ENCODE measurements at places on chromosomes 6 and 20.

- DNase-seq, result no peak
Observed at GRCh38 chr6:160217073-160217472, 41.5 kb downstream of the SLC22A2 start.

- no peak for DNase-seq
Observed at GRCh38 chr20:8764344-8764962, 304.4 kb upstream of the PLCB4 start.

DNA sequence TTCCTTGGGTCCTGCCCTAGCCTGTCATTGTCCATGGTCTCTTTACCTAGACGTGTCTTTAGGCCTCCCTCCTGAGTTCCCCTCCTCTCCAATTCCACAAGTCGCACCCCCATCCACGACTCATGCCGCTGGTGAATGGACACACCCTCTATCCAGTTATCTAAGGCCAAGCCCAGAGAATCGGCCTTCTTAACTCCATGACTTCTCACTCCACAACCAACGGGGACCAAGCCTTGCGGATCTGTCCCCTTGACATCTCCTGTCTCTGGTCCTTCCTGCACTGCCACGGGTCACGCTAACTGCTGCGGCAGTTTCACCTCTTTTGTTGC is 7.0 kb upstream of the RREB1 start:
- no peak for DNase-seq

- DNase-seq, result no peak
Observed at GRCh38 chr20:50535162-50535561, 25.0 kb downstream of the PTPN1 start.

- DNase-seq, result no peak
Observed at GRCh38 chr6:36038120-36038876, 10.7 kb downstream of the MAPK14 start.

DNA sequence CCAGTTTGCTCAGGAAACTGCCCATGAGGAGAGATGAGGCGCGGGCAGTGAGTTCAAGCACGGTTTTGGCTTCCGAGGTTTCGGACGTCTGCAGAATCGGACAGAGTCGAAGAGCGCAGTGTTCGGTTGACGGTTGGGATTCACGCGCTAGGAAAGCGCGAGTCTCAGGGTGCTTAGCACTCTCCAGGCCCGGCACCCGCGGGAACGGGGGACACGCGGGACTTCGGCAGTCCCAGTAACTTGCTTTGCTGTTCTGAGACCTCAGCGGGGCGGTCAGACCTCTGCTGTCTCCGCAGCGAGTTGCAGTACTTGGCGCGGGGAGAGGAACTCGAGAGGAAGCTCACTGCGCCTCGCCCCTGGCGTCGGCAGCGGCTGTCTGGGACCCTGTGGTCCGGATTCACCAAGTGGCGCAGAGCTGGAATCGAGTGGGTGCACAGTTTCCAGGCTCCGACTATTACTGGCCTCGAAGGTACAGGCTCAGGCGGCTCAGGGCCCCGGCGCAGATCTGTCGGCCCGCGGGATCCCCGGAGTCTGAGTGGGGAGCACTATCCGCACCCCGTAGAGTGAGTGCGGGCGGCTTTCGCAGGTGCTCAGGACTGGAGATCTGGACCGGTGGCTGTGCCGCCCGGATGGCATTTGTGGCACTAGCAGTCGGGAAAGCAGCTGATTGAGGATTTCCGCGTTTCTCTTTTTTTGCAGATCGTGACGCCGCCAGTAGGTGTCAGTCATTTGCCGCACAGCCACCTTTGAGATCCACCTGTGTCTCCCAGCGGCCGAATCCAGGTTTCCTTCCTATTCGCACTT is at the start of gene POM121L2:
TSS of gene POM121L2 (minus strand) at position 128 of the 804 bp plus-strand sequence. CDS start at position 25, 103 bp downstream.
- DNase-seq, result no peak

GRCh38 chr6:149859938-149860337 is 4.2 kb downstream of the LRP11 start:
- no peak for DNase-seq

DNA sequence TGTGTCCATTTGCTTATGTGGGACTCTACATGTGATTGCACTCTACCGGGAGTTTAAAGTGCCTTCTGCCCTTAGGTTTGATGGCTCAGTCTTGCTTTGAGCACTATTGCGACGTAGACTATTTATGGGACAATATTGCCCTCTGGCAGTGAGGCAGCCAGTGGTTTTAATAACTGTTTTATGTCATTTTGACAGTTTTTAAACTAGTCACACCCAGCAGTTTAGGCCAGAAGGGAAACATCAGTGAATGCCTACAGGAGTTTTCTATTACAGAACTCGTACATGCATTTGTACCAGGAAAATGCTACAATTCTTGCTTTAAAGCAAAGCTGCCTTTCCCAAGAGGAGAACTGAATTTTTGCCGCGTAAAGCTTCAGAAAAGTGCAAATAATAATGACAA is 813.7 kb downstream of the KIF16B start:
- DNase-seq, result no peak

- DNase-seq, result no peak
Observed at GRCh38 chr20:34200023-34200422, 41.2 kb upstream of the ASIP start.

- no peak for DNase-seq
Observed at GRCh38 chr6:84579404-84579803, 185.0 kb downstream of the TBX18 start.

- DNase-seq, result no peak
Observed at GRCh38 chr6:34544776-34545471, 11.2 kb downstream of the SPDEF start.

GRCh38 chr6:37506479-37506878 is 6.8 kb upstream of the CCDC167 start:
- no peak for DNase-seq

DNA sequence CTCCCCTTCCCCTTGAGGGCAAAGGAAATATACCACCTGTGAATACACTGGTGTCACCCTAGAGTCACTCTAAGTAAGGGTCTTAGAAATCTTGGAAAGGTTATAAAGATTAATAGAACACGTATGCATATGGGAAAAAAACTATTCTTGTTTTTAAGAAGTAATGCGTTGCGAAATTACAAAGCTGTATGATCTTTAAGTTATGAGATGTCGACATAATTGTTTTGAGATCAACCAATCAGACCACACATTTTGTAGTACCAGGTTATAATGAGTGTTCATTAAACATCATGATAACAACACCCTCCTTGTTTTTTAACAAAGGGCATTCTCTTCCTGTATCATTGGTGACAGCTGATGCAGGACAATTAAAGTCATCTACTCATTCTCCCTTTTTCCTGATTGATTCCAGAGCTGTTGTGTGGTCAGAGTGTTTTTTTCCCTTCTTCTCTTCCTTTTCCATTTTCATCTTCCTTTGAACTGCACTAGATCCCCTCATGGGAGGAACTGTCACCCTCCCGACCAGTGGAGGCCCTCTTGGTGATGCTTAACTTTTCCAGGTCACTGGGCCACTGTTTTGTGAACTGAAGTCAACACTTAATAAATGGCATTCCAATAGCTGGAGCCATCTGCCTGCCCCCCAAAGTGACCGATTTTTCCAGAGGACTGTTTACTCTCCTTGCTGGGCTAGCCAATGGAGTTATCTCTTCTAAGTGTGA is 37.0 kb downstream of the PRDM1 start:
- DNase-seq, result no peak

DNA sequence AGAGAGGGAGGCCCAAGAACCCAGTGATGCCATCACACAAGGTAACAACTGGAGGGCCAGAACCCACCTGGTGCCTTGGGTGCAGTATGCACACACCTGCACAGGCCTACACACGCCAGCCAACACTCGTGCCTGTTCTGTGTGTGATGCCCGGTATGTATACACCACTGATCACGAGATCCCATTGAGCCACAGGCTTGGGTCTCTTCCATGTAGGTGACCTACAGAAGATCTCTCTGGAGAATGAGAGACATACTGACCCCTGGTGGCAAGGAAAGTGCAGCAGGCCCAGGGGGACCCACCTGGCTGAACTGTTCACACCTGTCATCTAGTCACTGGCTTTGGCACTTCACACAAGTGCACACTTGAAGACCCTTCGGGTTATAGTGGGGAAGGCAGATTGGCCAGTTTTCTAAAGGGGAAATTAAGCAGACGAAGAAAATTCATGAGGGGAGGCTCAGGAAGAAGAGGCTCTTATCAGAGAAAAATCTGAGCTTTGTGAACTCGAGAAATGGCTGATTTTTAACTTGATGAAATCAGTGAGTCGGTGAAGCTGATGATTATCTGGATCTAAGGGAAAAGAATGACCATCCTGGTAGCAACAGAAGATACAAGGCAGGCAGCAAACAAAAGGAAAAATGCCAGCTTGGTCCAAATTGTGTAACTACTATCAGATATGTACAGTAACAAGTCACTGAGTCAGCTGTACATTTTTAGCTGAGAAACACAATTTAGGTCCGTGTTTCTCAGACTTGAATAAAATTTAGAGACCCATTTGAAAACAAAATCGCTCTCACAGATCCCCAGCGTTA is 69.1 kb upstream of the PBOV1 start:
- DNase-seq, result peak; percentile 13

- no peak for DNase-seq
Observed at GRCh38 chr20:47818466-47818865, 33.2 kb upstream of the SULF2 start.

DNA sequence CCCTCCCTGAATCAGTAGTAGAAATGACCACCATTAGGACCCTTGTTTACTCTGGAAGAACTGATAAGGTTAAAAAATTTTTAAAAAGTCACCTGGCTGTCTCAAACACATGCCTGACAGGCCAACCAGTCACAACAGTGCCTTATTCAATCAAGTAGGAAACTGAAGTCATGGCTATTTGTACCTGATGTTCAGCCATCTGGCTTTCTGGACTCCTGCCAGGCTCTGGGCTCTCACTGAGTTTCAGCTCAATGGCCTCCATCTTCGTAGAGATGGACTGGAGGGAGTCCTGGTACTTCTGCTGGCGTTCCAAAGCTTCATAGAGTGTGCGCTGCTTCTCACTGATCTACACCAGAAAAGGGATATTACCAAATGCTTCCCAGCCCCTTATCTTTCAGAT is 343.8 kb downstream of the SYNE1 start:
- DNase-seq, result no peak

GRCh38 chr6:33419580-33420490 is at the start of gene SYNGAP1:
SYNGAP1 (plus strand) TSS chr6:33420065; CDS start chr6:33420265, 200 bp downstream.
- DNase-seq, result no peak

GRCh38 chr20:10263385-10264165 is 44.9 kb downstream of the SNAP25 start:
- DNase-seq, result no peak

DNA sequence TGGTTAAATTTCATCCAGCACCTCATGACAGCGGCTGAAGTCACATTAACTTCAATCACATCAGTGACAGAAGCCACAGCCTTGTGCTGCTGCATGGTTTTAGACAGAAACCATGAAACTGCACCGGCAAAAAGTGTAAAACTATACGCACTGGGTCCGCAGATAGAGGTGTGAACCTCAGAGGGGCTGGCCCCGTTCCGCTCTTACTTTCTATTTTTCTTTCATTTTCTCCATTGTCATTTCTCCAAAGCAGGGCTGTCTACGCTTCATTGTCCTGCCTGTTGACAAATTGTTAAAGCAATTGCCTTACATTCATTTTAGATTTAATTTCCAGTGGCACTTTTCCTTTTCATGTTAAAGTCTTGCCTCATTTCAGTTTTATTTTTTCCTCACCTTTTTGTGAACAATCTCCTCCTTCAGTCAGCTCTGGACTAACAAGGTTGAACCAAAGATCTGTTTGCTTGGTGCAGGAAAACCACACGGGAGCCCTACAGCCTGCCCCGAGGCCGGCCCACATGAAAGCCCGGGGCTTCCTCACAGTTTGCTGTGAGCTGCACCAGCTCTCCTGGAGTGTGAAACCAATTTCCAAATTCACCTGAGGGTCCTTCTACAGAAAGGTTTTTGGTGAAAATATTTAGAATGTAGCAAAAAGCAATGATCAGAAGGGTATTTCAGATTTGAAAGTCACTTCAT is 63.7 kb downstream of the PRR18 start:
- DNase-seq, result no peak

DNA sequence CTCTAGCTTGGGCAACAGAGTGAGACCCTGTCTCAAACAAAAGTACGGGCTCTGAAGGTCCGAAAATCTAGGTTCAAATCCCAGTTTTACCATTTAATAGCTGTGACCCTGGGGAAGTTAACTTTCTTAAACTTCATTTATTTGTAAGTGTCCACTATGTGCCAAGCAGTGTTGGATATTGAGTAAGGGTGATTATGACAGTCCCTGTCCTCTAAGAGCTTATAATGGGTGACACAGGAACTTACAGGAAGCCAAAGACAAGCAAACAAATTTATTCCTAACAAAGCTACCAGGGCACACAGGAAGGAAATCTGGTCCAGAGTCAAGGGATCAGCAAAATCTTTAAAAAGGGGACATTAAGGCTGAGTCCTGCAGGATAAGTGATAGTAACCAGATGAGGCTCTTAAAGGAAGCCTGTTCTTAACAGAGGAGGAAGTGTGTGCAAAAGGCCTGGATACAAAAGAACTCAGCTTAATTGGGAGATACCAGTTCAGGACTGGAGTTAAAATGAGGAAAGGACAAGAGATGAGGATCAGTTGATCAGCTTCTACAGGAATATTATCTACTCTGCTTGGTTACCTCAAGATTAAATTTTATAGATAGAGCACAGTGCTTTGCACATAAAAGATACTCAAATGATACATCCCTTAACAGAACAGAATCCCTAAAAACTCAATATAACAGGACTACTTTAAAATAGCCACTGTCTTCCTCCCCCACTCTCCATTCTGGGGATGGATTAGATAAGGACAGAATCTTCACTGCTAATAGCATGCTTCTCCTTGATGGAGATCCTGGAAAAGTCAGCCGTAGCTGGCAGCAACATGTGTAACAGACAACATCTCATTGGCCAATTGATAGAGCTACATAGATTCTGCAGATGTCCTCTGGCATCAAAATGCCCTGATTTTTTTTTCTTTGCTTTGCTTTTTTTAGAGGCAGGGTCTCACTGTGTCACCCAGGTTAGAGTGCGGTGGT is 6.1 kb downstream of the SNX3 start:
- no peak for DNase-seq

DNA sequence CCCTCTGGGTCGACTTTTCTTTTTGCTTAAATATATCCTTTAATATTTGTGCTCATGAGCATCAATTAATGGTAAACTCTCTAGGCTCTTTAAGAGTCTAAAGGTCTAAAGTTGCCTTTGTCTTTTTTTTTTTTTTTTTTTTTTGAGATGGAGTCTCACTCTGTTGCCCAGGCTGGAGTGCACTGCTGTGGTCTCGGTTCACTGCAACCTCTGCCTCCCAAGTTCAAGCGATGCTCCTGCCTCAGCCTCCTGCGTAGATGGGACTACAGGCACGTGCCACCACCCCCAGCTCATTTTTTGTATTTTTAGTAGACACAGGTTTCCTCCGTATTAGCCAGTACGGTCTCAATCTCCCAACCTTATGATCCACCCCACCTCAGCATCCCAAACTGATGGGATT is 122.0 kb upstream of the TMEM170B start:
- DNase-seq, result no peak
